Thyroid gland (tissue), 4 donors: ENCODE measurements at places on chromosomes 4 and X.
A peak's percentile ranks its signal among the peaks of the same experiment; 100 is the strongest.

GRCh38 chr4:162408309-162408708 lies 244.5 kb upstream of the FSTL5 start:
- DNase-seq = peak; percentile 6

- DNase-seq = peak; percentile 37
Observed at GRCh38 chr4:123463869-123464268, 67.3 kb downstream of the SPRY1 start.

- no peak for DNase-seq
Observed at GRCh38 chr4:187387739-187388138, 607.8 kb upstream of the ZFP42 start.

DNA sequence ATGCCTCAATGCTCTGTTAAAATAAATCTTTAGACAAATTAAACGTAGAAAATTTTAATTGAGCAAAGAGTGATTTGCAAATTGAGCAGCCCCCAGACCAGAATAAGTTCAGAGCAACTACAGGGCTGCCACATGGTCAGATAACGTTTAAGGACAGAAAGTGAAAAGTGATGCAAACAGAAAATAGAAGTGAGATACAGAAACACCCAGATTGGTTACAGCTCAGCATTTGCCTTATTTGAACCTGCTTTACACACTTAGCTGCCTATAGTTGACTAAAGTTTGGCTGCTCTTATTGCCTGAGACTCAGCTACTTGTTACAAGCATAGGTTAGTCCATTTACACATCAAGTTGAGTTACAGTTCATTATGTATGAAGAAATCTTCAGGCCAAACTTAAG lies 1800.8 kb upstream of the PCDH10 start:
- DNase-seq = no peak

DNA sequence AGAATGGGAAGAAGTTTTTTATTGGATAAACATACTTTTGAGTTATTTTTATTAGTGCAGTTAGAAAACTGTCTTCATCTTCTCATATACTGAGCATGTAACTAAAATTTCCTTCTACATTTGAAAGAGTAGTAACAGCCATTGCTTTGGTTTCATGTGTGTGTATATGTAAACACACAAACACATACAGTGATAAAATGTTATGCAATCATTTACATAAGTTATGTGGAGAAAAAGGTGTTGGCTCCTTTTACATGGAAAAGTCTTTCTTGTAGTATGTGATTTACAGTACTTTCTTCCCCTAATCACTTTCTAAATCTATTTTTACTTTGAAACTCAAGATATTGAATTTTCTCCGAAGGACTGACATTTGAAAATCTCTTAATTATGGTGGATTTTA lies 194.3 kb upstream of the PACRGL start:
- DNase-seq = no peak

- DNase-seq = no peak
Observed at GRCh38 chr4:119110121-119110520, 25.5 kb upstream of the MYOZ2 start.

DNA sequence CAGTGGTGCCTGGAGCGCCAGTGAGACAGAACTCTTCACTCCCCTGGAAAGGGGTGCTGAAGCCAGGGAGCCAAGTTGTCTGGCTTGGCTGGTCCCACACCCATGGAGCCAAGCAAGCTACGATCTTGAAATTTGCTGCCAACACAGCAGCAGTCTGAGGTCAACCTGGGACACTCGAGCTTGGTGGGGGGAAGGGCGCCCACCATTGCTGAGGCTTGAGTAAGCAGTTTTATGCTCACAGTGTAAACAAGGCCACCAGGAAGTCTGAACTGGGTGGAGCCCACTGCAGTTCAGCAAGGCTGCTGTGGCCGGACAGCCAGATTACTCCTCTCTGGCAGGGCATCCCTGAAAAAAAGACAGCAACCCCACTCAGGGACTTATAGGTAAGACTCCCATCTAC lies 149.5 kb downstream of the EDA2R start:
- DNase-seq = no peak

DNA sequence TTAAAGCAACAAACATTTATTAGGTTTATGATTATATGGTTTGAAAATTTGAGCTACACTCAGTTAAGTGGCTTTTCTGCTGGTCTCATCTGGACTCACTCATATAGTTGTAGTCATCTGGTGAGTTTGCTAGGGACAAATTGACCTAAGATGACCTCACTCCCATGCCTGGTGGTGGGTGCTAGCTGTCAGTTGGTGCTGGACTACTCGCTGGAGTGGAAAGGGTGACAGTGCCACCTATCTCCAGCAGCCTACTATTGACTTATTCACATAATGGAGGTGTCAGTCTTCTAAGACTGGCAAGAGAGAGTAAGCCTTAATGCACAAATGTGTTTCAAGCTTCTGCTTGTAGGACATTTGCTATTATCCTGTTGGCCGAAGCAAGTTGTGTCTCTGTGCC lies 88.2 kb downstream of the TASL start:
- no peak for DNase-seq

GRCh38 chrX:119190091-119190681 lies 45.9 kb upstream of the PGRMC1 start:
- no peak for DNase-seq

GRCh38 chr4:51872283-51872997 lies 29.5 kb downstream of the DCUN1D4 start:
- DNase-seq = no peak

GRCh38 chr4:65831828-65832227 lies 161.5 kb upstream of the EPHA5 start:
- DNase-seq = no peak

DNA sequence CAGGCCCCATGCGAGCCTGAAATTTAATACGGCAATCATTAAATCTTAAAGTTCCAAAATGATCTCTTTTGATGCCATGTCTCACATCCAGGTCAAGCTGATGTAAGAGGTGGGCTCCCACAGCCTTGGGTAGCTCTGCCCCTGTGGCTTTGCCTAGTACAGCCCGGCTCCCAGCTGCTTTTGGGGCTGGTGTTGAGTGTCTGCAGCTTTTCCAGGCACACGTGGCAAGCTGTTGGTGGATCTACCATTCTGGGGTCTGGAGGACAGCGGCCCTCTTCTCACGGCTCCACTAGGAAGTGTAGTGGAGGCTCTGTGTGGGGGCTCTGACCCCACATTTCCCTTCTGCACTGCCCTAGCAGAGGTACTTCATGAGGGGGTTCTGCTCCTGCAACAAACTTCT lies 588.9 kb downstream of the CENPC start:
- DNase-seq = no peak

GRCh38 chr4:45795135-45795534 lies 328.7 kb downstream of the GABRG1 start:
- DNase-seq = peak; percentile 25

GRCh38 chrX:13473442-13474163 lies 95.8 kb upstream of the EGFL6 start:
- no peak for DNase-seq

- no peak for DNase-seq
Observed at GRCh38 chr4:80255329-80256095, 11.0 kb upstream of the FGF5 start.

- DNase-seq = peak; percentile 35
Observed at GRCh38 chr4:6221851-6222760, 21.8 kb upstream of the JAKMIP1 start.

DNA sequence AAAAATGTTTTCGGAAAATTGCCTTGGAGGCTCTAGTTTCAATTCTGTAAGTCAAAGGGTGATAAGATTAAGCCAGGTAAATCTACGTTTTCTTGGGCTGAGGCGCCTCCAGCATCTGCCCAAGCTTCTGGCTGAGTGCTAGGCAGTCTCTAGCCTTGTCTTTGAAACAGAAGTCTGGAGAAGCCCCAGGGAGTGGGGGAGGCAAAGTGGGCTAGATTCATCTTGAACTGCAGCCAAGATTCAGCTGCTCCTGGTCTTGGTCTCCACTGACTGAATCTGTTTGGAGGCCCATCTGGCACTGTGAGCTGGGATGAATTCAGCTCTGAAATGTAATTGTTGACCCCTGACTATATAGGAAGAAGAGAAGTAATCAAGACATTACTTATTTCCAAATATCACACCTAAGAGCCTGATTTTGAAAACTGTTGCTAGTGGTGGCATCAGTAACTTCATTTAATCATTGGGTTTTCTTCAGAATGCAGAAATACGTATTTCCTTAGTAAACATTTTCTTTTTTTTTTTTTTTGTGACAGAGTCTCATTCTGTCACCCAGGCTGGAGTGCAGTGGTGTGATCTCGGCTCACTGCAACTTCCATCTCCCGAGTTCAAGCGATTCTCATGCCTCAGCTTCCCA lies 187.3 kb upstream of the LEF1 start:
- no peak for DNase-seq

DNA sequence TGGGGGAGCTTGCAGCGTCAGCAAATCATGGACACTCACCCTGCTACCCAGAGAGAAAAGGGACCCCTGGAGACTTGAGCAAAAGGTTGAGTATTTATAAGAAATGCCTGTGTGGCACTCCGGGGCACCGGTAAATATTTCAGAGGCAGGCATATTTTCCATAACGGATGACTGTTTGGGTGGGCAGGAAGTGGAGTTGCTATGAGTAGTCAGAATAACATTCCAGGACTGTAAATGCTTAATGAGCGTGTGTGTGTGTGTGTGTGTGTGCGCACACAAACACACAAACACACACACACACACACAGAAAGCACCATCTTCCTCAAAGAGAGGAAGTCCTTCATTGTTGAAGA lies 74.6 kb downstream of the MXRA5 start:
- DNase-seq = no peak

DNA sequence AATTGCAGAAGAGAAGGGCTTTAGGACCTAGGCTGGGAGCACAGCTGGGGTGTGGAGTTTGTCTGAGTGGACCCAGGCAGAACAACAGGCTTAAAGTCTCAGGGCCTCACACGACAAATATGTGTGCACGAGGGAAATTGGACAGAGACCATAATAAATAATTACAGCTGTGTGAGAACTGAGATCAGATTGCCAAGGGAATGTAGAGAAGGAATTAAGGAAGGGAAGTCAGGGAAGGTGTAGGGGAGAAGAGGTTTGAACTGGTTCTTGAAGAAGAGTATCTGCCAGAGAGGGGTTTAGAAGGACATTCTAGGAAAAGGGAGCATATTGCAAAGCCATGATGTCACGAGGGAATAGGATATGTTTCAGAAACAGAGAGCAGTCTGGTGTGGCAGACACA lies 120.7 kb upstream of the TSPAN5 start:
- no peak for DNase-seq

DNA sequence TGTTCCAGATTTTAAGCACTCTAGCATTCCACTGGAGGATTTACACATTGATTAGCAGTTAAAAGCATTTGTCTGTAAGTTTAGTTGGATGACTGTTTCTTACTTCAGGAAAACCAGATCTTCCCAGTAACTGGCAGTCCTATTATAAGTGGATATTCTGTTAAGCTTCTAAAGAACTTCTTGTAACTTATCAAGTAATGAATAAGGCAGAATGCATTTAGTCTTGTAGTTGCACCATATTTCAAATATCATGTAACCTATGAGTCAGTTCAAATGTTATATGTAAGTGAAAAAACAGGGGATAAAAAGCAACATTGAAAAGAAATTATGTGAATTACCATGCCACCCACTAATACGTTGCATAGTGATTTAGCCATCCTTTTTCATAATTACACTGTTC lies 30.2 kb upstream of the TENM3 start:
- no peak for DNase-seq

- DNase-seq = peak; percentile 84
Observed at GRCh38 chr4:84582988-84583875, at the start of gene CDS1. TSS of gene CDS1 (plus strand) at chr4:84583127. CDS start at chr4:84583402, 275 bp downstream.

DNA sequence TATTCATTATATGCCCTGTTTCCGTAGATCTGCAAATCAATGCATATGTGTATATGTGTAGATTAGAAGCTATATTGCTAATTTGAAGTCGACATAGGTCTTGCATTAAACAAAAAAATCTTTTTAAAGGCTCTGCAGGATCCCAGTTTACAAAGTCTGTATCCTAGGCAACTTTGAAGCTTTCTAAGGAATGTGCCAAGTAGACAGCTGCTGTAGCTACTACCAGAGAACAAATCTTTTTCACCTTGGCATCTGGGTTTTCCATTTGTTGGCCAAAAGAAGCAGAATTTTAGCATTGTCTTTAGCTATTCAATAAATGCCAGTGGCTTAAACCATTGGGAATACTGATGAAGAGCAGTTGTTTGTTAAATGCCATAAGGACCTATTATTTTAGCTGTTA lies 88.0 kb downstream of the NAA11 start:
- no peak for DNase-seq

DNA sequence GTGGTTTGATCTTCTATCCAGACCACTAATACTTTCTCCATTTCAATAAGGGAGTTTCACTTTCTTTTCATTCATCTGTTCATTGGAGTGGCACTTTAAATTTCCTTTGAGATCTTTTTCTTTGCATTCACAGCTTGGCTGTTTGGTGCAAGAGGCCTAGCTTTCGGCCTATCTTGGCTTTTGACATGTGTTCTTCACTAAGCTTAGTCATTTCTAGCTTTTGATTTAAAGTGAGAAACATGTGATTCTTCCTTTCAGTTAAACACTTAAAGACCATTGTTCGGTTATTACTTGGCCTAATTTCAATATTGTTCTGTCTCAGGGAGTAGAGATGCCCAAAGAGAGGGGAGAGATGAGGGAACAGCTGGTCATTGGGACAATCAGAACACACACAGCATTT lies 24.3 kb downstream of the CXCL13 start:
- no peak for DNase-seq

DNA sequence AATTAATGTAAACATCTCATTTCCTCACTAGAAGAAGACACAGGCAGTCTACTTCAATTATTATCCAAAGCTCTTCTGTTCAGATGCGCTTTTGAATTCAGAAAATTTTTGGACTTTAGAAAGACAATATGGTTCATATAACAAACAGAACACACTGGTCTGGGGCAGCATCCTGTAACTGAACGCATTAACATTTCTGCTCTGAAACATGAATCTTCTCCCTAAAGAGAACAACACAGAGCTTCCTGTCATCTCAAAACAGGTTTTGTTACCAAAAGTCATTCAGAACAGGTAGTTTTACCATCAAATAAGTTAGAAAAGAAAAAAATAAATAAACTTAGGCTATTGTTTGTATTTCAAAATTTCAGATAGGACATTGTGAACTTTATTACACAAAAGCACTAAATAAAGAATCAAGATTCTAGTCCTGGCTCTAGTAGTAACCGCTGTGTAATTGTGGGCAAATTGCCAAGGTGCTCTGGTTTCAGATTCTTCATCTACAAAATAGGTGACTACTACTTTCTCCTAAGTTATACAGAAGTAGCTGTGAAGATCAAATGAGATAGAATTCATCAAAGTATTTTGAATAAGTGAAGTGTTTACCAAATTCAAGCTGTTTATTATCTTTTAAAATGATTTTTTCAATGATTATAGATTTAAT lies 252.3 kb upstream of the RASGEF1B start:
- DNase-seq = peak; percentile 22
